ENCODE measurements at places on chromosomes 1 and 21.

DNA sequence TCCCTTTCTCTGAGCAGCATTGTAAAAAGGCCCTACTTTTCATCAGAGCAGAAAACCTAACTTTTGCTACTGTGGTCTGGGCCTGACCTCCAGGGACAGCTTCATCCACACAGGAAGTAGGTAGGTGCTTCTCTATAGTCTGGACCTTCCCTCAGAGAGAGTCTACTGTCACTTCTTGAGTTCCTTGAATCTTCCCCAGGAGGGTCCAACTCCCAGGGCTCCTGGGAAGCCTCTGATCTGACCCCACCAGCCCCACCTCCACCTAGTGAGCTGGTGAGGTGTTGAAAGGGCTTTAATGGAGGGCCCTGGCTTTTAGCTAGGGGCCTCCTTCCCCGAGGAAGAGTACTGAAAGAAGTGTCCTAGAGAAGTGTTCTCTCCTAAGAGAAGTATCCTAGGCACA lies 2.7 kb upstream of the VANGL2 start:
- DNase-seq = no peak

GRCh38 chr1:7973086-7973485 lies 11.6 kb downstream of the PARK7 start:
- no peak for DNase-seq

DNA sequence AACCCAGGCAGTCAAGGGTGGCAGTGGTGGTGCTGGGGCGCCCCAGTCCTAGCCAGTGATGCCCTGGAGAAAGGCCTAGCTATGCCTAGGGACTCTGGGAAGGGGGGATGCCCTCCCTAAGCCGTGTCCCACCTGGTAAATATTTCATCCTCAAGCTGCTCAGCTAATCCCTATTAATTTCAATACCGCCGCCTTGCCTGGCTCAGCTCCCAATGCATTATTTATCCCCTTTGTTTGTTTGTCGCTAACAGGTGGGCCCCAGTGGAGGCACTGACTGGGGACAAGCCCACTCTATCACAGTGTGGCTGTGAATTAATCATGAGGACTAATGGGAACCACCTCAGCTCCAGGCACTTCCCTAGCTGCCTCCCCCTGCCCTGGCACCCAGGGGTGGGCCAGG lies 22.5 kb downstream of the DMAP1 start:
- no peak for DNase-seq

- no peak for DNase-seq
These were observed 90.1 kb downstream of the TENT5C start for GRCh38 chr1:117695796-117696490.

DNA sequence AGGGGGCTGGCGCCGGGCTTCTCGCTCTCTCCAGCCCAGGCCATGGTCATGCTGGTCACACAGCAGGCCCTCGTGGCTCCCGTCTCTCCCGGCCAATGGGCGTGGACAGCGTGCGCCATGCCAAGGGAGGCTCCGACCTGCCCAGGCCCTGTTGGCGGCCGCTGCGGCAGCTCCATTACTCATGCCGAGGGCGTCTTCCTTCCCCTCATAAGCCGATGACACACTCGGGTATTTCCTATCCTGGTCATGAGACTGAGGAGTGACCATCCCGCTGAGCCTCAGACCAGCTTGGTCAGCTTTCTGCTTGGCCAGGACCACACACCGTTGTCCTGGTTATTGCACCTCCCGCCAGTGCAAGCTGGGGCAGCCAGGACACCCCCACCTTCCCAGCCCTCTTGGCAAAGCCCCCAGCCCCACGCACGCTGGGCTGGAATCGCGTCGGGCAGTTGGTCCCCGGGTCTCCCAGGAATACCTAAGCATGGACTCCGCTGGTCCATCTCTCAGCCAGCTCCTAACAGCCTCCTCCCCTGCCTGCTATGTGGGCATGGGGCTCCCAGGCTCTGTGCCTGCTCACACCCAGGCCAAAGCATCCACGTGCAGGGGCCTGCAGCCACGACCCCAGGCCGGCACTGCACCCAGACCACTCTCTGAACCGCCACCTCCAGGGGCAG lies 49.8 kb downstream of the ARHGEF16 start:
- DNase-seq = no peak

DNA sequence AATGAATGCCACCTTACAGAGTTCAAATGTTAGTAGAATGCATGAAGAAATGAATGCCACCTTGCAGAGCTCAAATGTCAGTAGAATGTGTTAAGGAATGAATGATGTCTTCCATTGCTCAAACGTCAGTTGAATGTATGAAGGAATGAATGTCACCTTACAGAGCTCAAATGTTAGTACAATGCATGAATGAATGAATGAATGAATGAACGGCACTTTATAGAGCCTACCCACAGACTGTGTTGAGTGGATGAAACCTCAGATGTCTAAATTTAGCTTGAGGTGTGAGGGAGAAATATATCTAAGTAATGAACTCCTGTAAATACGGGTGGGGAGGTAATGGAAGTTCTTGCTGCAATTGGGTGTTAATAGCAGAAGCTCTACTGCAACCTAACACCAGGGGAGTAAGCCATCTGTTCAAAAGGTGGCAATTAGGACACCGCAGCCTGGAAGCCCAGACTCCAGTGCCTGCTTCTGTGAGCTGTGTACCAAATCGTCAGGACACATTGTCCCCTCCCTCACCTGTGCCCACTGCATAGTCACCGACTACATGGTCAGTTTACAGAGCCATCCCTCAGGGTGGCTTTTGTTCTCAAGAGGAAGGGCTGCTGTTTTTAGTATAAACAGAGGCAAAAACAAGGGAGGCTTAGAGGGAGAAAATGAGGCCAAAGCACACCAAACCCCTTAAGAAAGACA lies 26.7 kb downstream of the SUSD4 start:
- DNase-seq = no peak

DNA sequence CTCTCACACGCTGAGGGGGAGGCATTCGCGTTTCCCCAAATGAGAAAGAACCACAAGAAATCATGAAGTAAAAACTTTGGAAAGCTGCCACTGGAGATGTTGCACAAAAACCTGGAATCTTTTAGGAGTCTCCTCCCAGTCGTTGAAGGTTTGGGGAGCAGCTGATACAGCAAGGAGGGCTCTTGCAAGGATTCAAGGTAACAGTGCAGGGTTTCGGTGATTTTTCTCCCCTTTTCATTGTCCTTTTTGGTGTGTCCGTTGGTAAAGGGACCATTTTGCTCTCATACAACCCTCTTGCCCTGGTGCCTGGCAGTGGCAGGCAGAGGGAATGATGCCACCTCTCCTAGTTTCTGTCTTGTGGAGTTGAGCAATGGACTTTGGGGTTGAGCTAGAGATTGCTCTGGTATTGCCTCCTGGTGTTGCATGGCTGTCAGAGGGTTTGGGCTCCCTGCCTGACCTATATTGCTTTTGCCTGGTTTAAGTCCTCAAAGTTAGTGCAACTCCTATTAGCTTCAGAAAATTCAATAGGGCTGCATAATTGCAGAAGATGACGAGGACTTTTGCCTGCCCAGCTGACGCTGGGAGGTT lies 872 bp downstream of the BRINP2 start:
- no peak for DNase-seq

- no peak for DNase-seq
These were observed 78.6 kb downstream of the DUSP10 start for GRCh38 chr1:221663321-221663720.

DNA sequence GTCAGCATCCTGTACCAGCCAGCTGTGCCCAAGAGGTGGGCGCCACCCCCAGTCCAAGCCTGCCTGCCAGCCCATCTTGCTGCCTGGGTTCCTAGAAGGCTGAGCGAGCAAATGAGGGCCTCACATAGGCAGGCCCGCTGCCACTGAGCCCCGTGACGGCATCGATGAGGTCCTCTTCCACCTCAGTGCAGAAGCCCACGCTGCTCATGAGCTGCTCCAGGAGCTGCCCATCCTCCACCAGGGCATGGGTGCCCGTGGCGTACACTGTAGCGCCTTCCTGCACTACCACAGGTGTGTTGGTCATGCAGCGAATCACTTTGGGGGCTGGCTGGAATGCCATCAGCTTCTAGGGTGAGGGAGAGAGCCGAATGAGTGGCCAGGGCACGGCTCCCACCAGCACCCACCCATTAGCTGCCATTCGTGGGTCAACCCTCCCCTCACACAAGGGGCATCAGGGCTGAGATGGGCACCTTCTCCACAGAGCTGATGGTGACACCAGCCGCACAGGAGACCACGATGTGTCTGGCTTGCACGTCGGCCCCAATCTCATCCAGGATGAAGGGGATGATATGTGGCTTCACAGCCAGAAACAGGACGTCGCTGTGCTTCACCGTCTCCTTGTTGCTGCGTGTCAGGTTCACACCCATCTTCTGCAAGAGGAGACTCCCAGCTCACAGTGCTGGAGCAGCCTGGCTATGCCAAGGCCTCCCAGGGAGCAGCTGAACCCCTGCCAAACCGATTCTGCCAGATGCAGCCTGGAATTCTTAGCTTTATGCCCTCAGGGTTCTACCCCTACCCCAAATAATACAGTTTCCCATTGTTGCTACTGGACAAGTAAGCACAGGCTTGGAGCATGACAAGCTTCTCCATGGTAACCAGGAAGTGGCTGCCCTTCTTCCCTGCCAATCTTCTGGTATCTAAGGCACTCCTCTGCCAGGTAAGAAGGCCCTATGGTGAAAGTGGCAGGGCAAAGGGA lies 2.0 kb downstream of the PYCR2 start:
- no peak for DNase-seq

- no peak for DNase-seq
These were observed 23.9 kb upstream of the SIPA1L2 start for GRCh38 chr1:232653789-232654188.

DNA sequence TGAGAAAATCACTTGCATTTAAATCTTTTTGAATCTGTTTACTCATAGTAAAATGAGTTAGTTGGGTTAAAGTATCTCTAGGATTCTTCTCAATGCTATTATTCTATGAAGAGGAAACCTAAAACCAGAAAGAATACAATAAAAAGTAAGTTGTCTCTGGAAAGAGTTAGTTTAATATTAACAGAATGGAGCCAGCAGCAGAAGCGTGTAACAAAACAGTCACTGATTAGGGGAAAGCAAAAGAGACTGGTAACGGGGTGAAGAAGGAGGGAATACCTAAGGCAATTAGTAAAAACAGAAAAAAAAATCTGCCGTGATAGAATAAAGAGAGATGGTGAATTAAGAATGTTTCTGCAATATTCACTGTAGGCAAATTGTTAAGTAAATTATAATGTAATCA lies 60.0 kb downstream of the NRDC start:
- no peak for DNase-seq

DNA sequence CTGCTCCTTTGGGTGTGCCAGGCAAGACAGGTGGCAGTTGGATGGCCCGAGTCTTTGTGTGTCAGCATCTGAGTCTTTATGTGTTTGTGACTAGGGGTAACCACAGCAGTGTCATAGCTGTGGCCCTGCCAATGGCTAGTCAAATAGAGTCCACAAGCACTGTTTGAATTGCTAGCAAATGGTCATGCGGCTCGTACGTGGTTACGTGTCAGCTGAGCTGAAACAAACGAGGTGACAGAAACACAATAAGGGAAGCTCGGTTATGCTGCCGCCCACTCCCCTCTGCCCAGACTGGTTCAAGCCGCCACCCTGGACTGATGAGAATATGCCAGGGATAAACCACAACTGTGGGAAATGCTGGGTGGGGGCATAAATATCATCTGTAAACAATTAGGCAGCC lies 174.3 kb upstream of the LMO4 start:
- DNase-seq = no peak

DNA sequence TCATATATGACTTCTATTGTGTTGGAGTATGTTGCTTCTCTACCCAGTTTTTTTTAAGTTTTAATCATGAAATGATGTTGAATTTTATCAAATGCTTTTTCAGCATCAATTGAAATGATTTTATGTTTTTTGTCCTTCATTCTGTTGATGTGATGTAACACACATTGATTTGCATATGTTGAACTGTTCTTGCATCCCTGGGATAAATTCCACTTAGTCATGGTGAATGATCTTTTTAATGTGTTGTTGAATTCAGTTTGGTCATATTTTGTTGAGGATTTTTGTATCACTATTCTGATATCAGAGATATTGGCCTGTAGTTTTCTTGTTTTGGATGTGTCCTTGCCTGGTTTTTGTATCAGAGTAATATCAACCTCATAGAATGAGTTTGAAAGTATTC lies 46.6 kb upstream of the CD55 start:
- no peak for DNase-seq

- no peak for DNase-seq
These were observed 943 bp downstream of the ERRFI1 start for GRCh38 chr1:8025061-8025670.

DNA sequence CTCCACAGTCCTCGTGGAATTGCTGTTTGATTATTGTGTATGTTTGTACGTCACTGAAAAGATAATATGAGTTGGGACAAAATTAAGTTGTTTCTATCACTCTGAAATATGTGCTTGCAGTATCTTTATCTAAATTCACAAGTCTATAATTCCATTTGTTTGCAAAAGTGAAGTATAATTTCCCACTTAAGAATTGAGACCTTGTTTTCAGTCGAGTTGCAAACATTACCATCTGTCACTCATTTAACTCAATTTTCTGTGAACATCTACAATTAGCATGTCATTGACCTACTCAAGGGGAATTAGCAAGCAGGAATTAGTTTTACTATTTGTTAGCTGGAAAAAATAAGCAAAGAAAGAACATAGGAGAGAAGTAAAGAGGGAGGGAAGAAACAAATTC lies 195.8 kb downstream of the TPR start:
- DNase-seq = no peak

DNA sequence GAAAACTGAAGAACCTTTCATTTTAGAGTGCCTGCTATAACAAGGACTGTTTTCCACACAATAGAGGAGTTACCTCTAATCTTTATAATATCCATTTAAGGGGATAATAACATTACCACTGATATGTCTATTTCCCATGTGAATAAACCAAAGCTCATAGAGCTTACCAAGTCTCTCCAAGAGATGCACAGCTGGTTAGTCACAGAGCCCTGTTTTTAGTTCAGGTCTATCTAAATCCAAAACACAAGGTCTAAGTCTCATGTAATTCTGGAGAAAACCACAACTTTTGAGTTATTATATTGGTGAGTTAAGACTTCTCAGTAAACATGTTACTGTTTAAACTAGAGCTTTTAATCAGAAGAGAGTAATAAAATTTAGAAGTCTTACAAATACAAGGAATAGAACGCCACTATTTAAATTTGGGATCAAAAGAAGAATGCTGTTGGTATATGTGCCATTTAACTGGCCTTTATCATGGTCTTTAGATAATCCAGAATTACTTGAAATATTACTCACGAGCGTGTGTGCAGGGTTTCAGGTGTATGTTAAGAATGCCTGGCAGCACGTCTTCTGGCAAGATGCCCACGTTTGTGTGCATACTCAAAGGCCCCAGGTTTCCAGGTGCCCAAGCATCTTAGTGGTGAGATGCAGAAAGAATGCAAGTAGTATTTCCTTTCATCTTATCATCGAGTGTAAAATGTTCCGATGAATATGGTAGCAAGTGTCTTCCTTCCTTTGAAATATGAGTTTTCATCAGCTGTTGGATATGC lies 190.6 kb downstream of the FMN2 start:
- DNase-seq = no peak

All from stimulated activated CD4-positive, alpha-beta T cell treated with anti-CD3 and anti-CD28 coated beads, Interleukin-4, amount 100 ng/mL, for 4 hours (primary cell).